ENCODE measurements at places on chromosomes 12 and 14.
A peak's percentile ranks its signal among the peaks of the same experiment; 100 is the strongest.

- no peak for DNase-seq
Measured at GRCh38 chr14:54094765-54095164, 138.1 kb upstream of the BMP4 start.

- DNase-seq, result peak; percentile 79
Measured at GRCh38 chr12:45991284-45992249, 1.2 kb upstream of the SCAF11 start.

DNA sequence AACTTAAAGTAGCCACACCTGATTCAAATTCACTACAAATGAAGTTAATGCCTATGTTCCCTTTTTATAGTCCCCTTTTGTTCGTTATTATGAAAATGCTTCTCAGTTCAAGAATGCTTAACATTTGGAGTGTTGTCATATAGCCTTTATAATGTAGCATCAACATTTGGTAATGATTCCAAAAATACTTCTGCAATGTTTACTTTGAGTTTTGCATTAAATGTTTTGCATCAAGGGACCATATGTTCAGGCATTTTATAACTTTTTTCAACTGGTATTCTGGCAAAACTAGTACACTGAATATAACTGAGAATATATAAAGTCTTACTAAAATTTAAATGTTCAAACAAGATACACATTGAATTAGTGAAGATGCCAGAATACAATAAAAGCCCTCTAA, 209.6 kb upstream of the SLC16A7 start:
- no peak for DNase-seq

GRCh38 chr14:61838661-61839245, 76.5 kb downstream of the SNAPC1 start:
- DNase-seq, result peak; percentile 17

- DNase-seq, result no peak
Measured at GRCh38 chr12:130437555-130438242, 100.0 kb downstream of the PIWIL1 start.

DNA sequence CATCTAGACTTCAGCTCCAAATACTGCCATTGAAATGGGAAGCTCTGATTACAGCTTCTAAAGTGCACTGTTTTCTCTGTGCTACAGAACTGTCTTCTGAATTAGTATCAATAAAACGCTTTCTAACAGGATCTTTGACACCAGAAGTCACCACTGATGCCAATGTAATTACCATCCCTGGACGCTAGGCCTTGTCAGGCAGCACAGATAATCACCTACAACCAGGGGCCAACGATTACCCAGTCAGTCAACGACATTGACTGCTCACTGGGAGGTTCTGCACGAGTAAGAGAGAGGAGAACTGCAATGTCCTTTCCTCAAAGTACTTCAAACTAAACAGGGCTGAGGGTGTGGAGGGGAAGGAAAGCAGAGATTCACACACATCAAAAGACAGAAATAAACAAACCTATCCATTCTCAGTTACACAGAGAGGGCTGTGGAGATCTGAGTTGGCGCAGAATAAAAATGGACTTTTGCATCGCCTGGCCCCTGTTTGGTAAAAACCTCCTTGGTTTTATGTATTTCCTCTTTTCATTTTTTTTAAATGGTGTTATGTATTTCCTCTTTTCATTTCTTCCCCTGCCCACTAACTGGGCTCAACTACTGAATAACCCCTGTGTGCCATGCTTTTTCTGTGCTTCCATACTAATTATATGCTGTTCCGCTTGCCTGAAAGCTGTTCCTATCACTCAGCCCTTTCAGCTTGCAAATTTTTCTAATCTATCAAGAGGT, 492.2 kb downstream of the APAF1 start:
- DNase-seq, result no peak

DNA sequence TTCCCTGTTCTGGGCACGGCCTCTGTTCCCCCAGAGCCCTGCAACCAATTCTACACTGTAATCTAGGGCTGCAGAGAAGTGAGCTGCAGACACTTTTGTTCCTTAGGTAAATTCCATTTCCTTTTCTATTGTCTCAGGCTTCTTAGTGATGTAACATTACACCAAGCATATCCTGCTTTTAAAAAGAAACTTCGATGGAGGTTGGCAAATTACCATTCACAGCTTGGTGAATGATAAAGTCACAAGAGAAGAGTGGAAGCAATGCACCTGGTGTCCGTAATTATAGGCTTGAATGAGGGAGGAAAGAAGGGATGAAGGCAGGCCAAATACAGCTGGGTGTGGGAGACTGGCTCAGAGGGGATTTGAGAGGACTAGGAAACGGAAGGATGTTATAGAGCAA, 68.6 kb downstream of the PPM1A start:
- no peak for DNase-seq

GRCh38 chr12:121470751-121471150, 70.8 kb downstream of the RNF34 start:
- DNase-seq, result no peak

GRCh38 chr14:90558983-90559590, 162.3 kb downstream of the CALM1 start:
- no peak for DNase-seq

GRCh38 chr12:111412830-111413441, 7.2 kb downstream of the SH2B3 start:
- DNase-seq, result peak; percentile 57

- no peak for DNase-seq
Measured at GRCh38 chr14:59004012-59004411, 184.5 kb upstream of the DAAM1 start.

DNA sequence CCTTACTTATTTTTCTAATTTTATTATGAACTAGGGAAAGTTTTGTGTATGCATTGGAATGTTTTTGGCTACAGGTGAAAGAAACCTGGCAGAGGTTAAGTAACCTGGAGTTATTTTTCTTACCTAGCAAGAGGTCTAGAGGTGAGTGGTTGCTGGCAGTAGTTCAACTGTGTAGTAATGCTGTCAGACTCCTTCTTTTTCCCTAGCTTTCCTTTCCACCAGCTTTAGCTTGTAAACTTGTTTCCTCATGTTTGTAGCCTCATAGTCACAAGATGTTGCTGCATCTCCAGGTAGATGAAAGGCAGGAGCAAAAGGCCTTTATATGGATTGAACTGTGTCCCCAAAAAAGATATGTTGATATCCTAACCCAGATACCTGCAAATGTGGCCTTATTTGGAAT, 105.1 kb upstream of the AMIGO2 start:
- no peak for DNase-seq

DNA sequence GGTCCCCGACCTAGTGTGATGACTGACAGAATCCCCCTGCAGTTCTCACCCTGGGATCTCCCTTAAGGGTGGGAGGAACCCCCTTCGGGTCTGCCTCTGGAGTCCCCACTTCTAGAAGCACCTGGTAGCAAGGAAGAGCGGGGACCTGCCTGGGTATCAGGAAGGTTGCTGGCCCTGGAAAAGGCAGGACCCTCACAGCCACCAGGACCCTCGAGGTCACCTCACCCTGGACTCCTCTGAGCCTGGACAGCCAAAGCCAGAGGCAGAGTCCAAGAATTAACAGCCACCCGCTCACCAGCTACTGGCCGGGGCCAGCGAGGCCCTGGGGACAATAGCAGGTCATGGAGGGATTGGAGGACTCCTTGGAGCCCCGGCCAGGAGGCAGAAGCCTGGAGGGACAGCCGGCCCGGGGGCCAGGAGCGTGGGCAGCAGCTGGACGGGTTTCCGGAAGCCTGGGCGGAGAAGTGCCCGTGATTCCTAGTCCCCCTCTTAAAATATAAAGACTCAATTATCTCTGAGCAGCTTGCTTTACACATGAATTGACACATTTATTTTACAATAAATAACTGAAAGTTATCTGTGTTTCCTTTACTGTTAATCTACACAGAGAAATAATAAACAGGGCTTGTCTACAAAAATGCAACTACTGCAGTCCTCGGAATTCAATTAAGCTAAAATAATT, 17.5 kb downstream of the BCL11B start:
- no peak for DNase-seq

DNA sequence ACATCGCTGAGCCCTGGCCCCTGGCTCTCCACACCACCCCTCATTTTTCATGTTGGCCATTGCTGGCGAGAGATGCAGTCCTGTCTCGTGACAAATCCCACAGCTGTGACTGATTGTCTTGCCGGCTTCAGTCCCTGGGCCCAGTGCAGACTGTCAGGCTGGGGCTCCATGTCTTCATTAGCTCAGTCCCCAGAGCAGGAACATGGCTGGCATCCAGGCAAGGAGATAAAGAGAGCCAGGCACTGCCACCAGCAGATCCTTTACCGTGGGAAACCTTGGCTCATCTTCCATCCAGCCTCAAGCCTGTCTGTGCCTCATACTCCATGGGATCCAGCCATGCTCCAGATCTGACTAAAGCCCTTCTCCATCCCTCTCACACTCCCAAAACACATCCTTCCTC, 284.7 kb upstream of the FKBP4 start:
- no peak for DNase-seq

- no peak for DNase-seq
Measured at GRCh38 chr14:95327558-95328374, 8.1 kb upstream of the CLMN start.

DNA sequence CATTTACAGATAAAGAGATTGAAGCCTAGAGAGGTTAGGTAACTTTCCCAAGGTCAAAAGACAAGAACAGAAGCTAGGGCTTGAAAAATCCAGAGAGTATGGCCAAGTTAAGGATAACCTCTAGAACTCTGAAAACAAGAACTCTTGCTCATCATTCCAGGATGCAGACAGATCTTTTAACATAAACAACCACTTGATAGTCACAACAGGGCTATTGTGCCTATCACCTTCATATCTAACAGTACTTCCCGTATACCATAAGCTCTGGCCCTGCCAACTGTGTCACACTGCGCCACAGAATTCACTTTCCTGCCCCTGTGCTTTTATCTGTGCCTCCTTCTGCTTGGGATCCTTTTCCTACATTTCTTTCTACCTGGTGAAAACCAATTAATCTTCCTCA, 18.2 kb downstream of the ERP29 start:
- DNase-seq, result no peak

DNA sequence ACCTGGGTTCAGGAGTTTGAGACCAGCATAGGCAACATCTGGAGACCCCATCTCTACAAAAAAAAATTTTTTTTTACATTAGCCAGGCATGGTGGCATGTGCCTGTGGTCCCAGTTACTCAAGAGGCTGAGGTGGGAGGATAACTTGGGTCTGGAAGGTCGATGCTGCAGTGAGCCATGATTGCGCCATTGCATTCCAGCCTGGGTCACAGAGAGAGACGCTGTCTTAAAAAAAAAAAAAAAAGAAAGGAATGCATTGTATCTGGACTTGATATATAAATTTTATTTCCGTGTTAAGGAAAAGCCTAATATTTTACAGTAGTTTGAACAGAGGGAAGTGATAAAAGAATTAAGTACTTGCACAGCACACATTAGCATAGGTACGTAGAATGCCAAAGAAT, 97.2 kb downstream of the ZC3H14 start:
- peak; percentile 17 for DNase-seq

- DNase-seq, result no peak
Measured at GRCh38 chr12:68675101-68675842, 11.5 kb upstream of the NUP107 start.

DNA sequence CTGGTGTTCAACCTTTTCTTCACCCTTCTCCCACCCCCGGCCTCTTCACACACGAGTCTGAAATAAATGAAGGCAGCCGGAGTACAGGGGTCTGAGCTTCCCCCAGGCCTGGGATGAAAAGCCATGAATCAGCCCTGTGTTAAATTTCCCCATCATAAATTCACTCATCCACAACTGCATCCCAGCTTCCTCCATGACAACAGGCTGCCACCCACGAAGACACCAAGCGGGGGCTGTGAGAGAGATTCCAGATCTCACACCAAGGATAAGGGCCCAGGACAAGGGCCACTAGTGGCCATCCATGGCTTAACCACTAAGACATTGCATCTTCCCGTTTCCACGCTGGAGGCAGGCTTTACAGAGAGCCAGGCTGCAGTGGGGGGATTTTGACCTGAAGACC, 93.9 kb upstream of the NCOR2 start:
- DNase-seq, result no peak

DNA sequence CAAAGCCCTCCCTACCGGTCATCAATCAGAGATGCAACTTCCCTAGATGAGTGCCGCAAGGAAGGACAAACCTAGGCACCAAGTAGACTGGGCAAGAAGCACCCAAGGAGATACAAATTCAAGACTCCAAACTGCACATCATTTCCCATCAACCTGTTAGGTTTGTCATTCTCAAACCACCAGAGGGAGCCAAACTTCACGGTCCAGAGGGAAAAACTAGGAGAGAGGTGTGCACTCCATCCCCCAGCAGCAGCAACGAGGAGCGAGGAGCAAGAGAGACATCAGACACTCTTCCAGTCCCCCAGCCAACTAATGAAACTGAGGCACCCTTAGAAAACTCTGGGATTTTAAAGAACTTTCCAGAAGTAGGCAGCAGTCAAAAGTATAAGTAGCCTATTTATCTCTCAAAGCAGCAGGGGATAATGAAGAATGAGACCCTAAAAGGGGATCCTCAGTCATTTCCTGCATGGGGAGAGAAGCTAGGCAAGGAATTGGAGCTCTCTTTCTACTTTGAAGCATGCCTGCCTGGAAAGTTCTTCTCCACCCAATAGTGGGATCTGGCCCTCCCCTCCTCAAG, 37.0 kb upstream of the NT5DC3 start:
- peak; percentile 46 for DNase-seq

- DNase-seq, result peak; percentile 2
Measured at GRCh38 chr14:56608689-56609088, 29.1 kb downstream of the TMEM260 start.

GRCh38 chr14:101843665-101844064, 82.2 kb downstream of the PPP2R5C start:
- peak; percentile 14 for DNase-seq

DNA sequence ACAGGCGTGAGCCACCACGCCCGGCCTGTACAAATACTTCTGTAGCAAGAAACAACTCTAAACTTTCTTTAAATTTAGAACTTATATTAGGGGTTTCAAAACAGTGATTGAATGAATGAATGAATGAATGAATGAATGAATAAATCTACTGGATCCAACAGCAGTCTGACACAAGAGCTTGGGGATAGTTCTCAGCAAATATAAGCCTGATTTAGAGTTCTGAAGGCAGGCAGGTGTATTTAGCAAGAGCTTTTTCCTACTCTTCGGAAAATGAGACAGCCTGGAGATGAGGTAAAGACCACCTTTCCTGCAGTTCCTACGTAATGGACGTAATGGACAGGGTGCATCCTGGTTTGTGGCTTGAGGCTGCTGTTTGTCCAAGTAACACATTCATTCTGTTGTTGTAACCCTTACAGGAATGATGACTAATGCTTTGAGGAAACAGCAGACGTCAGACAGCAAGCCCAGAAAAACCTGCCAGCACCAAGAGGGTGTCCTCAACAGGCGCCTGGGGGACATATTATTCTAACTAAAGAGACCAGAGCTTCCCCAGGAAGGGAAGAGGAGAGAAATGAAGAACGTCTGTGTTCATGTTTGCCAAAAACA, 277.4 kb upstream of the SOX5 start:
- DNase-seq, result peak; percentile 1

GRCh38 chr12:117192057-117192456, 1.8 kb upstream of the FBXO21 start:
- DNase-seq, result no peak

GRCh38 chr12:130577351-130577750, 138.7 kb downstream of the RIMBP2 start:
- no peak for DNase-seq

GRCh38 chr12:128445415-128446127, 178.6 kb downstream of the TMEM132C start:
- no peak for DNase-seq

Measured in foreskin fibroblast (primary cell).